NCI-H187 treated with DMSO at 0.1 percent for 48 hours (cell line): ENCODE measurements at places on chromosomes 13 and 19.

GRCh38 chr13:27508802-27509201 lies 58.4 kb upstream of the MTIF3 start:
- DNase-seq: no peak

- no peak for DNase-seq
Measured at GRCh38 chr19:4456843-4457653, 546 bp downstream of the UBXN6 start.

DNA sequence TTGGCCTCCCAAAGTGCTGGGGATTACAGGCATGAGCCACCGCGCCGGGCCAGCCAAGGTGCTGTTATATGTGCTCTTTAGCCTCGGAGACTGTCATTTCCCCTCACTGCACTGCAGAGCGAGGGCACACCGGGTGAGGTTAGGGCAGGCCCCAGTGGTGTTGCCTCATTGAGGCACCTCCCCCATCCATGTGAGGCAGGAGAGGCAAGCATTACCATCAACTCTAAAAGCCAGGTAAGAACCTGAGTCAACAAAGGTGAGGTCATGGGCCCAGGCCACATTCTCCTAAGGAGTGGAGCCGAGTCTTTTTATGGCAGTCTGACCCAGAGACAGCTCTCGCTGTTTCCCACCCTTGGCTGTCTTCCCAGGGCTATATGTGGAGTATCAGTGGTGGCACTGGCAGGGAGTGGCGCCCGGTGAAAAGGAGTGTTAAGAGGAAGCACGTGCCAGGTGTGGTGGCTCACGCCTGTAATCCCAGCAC lies 10.9 kb downstream of the B3GNT8 start:
- no peak for DNase-seq

- DNase-seq: no peak
Measured at GRCh38 chr19:14408491-14409145, 10.5 kb downstream of the DDX39A start.

DNA sequence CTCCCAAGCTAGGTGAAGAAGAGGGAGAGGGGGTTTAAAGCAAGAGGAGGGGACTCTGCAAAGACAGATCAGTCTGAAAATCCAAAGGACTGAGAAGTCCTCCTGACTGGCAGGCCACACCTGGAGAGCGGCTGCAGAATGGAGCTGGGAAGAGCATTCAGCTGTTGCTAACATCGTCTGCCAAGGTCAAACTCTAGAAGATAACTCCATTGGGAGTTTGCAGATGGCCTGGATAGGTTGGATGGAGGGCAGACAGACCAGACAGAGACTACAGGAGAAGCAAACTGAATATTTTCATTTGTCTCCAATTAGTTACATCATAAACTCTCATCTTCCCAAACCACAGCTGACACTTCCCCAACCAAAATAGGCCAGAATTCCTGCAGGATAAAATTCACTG lies 19.9 kb upstream of the SHISA2 start:
- DNase-seq: no peak

GRCh38 chr19:13573056-13573667 lies 66.9 kb upstream of the CACNA1A start:
- no peak for DNase-seq

DNA sequence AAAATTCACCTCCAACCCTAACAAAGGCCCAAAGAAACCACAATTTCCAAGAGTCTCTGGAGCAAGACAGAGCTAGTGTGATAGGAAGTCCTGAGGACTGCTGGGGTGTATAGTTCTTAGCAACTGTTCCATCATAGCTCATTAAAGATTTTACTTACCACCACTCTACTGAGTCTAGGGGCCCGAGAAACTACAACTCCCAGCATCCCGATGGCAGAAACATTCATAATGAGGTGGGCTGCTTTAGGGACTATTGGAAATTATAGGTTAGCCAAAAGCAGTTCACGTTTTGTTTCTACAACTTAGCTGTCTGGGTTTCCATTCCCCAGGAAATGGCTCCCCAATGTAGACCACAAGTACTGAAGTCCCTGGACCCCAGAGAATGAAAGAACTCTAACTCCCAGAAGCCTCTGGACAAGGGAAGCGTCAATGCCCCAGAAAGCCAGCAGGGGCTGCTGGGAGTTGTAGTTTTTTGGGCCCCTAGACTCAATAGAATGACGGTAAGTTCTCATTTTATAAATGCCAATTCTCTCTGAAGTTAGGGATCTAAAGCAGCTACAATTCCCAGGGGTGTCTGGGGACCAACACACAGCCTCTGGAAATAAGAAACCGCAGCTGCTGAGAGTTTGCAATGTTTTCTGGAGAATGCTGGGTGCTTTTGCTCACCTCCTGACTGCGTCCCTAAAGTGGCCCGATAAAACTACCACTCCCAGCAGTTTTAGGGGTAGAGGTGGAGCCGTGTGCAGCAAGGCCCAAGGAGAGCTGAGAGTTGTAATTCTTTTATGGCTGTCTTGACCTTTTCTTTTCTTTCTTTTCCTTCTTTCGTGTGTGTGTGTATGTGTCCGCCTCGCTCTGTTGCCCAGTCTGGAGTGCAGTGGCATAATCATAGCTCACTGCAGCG lies 11.1 kb downstream of the FTL start:
- DNase-seq: no peak

GRCh38 chr19:10769533-10770491 lies 51.9 kb downstream of the DNM2 start:
- DNase-seq: no peak

DNA sequence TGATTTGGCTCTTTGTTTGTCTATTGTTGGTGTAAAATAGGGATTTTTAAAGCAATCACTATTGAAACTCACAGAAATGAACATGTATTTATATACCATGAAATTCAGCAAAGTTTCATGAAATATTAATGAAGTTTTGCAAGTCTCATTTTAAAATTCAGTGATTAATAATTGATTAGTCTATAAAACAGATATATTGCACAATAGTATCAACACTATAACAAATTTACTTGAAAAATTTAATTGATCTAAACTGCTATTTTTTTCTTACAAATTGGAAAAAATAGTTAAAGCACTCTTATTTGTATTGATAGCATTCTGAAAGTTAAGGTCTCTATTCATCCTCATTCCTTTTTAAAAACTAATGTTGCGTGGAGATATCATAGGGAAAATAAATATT lies 121.0 kb upstream of the PCDH9 start:
- DNase-seq: no peak

DNA sequence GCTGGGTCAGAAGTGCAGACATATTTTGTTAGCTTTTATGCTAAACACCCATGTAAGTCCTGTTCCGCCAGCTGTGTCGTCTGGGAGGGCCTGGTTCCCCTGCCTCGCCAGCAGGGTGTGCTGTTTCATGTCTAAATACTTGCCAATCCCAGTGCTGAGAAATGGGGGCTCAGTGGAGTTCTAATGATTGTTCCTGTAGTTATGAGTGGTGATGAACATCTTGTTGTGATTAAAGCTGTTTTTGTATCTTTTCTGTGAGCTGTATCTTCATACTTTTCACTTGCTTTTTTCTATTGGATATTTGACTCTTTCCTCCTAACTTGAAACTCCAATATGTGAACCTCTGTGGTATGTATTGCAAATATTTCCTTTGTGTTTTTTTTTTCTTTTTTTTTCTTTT lies 32.7 kb downstream of the KDM4B start:
- DNase-seq: no peak

- DNase-seq: peak; percentile 25
Measured at GRCh38 chr13:104632736-104633135, 1566.5 kb upstream of the SLC10A2 start.

GRCh38 chr13:86856991-86857390 lies 814.2 kb upstream of the SLITRK5 start:
- DNase-seq: no peak

GRCh38 chr13:27578121-27579030 lies 42.0 kb downstream of the LNX2 start:
- no peak for DNase-seq

DNA sequence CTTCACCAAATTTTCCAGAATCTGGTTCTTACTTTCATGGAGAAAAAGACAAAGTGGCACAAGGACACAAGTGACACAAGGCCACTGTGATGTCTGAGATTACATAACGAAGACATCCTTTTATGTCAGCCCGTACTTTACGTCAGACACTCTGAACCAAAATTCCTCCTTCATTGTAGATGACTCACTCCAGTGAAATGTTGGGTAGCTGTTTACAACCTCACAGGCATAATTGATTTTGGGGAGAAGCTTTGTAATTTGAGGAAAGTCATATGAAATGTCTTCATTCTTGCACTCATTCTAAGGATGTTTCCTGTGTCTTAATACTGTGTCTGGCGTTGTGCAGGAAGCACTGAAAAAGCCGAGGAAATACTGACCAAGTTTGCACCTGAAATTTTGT lies 20.0 kb upstream of the LGALS14 start:
- DNase-seq: no peak

DNA sequence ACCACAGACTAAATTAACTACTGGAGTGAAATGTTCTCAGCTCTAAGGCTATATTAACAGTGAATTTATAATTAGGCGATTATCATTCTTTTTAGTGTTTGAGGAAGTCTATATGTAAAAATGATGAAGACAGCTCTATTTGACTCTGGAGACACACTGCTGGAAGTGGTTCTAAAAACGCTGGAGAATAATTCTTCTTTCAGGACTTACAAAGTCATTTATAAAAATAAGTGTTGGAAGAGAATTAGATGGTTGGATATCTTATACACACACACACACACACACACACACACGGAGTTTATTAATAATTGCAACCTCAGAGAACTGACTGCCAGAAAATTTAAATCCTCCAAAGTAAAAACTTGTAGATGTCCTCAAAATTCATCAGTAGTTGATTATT lies 1171.3 kb downstream of the EFNB2 start:
- DNase-seq: no peak

DNA sequence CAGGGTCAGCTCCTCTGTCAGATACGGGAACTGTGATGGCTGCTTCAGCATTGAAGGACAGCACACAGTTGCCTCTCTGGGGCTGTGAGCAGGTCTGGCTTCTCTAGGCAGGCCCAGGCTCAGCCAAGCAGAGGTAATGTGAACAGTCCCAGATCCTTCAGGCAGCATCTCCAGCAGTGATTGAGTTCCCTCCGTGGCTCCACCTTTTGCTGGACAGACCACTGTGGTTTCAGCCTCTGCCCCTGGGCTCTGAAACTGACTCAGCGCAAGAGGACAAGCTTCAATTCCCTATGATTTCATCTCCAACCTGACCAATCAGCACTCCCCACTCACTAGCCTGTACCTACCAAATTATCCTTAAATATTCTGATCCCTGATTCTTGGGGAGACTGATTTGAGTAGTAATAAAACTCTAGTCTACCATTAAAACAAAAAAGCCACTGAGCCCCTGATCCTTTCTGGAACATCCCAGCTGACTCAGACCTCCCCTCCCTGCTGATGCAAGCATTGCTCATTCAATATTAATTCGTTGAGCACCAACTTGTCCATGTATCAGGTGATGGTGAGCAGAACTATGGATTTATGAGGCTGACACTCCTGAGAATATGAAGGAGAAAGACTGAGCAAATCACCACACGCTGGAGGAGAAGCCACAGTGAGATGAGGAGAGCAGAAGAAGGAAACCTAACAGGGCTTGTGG lies 16.7 kb downstream of the GSX1 start:
- DNase-seq: no peak

GRCh38 chr19:31641591-31641990 lies 292.4 kb upstream of the TSHZ3 start:
- no peak for DNase-seq

GRCh38 chr19:49201042-49201441 lies 43.5 kb downstream of the TRPM4 start:
- no peak for DNase-seq

DNA sequence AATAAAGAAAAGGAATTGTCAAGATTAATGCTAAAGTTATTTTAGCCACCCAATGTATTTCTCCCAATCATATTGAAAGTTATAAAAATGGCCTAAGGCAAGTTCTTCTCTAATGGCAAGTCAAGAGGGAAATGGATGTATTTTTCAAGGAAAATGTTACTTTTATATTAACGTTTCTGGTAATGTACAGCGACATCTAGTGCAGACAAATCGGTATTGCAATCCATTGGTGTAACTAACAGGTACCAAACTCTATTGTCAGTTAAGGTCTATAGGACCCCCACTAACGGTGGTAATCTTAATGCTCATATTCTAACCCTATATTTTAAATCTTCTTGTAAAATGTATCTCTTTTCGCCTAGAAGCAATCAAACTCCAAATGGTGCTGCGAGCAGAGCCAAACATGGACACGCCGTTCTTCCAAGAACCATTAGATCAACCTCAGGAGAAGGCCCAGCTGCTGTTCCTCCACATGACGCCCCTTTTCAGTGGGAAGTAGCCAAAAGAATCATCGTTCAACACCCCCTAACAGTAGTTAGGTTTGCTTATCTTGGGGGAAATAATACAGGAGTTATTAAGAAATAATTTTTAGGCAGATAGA lies 98.5 kb upstream of the PABPC3 start:
- DNase-seq: no peak

- no peak for DNase-seq
Measured at GRCh38 chr19:15194938-15195337, 5.9 kb downstream of the NOTCH3 start.

DNA sequence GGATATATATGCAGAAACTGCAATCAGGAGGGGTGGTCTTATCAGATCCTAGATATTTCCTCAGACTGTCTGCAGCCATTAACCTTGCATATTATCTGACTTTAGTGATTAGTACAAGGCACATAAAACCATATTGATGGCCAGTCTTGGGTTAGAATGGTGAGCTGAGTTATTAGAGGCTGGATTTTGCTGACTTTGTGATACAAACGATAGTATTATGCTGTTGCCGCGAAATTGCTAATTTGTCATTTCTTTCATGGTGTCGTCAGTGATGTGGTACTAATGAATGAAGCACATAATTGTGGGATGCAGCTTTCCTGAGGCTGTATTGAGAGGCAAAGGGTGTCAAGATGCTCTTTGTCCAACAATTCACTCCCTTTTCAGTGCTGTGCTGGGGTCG lies 172.5 kb downstream of the TEX29 start:
- no peak for DNase-seq

- DNase-seq: no peak
Measured at GRCh38 chr13:31504918-31505317, 234.4 kb upstream of the RXFP2 start.

DNA sequence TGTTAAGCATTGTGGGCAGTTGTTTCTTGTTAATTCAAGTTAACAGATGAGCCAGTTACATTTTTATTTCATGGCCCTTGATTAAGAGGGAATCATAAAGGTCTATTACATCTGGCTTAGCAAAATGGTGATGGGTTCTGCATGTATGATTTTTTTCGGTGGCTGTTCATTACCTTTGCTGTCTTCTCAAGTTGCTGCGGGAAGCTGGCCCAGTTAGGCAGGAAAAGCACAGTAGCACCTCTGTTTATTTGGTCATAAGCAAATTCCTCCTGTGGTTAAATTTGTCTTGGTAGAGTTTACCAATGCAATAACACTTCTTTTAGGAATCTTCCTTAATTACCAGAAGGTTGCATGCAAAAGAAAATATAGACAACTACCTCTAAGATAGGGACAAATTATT lies 104.5 kb downstream of the FRY start:
- no peak for DNase-seq

DNA sequence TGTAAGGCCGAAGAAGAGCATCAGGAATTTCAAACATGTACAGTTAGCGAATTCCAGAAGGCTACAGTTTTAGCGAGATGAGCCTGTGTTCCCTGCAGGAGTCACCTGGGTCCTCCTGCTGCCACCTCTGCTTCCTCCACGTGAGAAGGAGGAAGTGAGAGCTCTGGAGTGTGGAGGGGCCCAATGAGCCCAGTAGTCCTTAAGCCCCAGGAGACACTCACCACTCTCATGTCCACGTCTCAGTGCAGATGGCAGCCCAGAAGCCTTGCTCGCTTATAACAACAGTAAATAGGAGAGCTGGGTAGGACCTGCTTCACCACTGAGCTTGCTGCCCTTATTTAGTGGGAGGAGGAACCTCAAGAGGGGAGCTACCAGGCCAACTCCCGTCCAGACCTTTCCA lies 44.3 kb downstream of the SERP2 start:
- no peak for DNase-seq
